ENCODE measurements at places on chromosomes 13 and 19. TPM values are rescaled to one million over a fixed set of nuclear protein-coding genes. Genes with fewer than 3 reads are reported as not detected.

The HSD11B1L gene
- polyA plus RNA-seq = 5.6 TPM

- no peak for DNase-seq
These were observed 591 bp downstream of the DEDD2 start for GRCh38 chr19:42216653-42217519.

DNA sequence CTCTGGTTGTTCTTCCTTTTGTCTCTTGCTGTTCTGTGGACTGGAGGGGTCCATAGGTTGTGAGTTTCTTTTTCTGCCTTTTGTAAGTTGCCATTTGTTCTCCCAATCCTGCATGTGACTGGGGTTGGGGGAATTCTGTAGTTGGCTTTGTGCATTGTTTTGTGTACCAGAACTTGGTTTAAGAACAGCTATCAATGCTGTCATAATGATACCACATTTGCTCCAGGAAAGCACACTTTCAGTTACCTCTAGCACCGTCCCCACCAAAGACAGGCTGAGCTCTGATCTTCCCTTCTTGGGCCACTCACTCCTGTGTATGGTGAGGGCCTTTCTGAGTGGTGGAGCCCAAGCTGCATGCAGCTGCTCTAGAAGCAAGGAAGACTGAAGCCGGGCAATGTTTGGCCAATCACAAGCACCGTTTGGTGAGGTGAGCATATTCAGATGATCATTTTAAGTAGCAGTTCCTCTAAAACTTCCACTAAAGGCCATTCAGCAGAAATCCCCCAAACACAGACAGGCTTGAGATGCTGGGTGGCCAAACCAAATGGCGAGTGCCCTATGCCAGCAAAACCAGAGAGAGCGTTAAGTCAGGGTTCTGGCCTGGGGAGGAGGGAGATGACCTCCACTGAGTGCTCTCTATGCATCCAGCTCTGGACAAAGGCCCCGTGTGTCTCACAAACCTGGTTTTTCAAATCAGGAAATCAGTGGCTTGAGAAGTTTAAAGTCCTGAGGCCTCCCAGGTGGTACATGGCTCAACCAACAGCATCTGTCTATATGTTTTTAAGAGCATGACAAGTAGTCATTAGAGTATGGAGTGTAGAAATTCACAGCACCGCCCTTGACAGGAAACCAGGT is 120.7 kb upstream of the SPATA13 start:
- DNase-seq = no peak

GRCh38 chr13:27194895-27195764 is 23.5 kb upstream of the USP12 start:
- peak; percentile 63 for DNase-seq

- DNase-seq = no peak
These were observed 11.7 kb upstream of the KL start for GRCh38 chr13:33004511-33004910.

GRCh38 chr19:19053508-19054314 is 10.1 kb upstream of the SLC25A42 start:
- no peak for DNase-seq

GRCh38 chr19:8696993-8697392 is 1.6 kb downstream of the ACTL9 start:
- DNase-seq = no peak

GRCh38 chr13:110696776-110697175 is 9.1 kb downstream of the CARS2 start:
- no peak for DNase-seq

- no peak for DNase-seq
These were observed 416.2 kb downstream of the DIAPH3 start for GRCh38 chr13:59747529-59747928.

The RPL18 gene
- 1,260 TPM for polyA plus RNA-seq

The ZNF304 gene
- 5.4 TPM for polyA plus RNA-seq

DNA sequence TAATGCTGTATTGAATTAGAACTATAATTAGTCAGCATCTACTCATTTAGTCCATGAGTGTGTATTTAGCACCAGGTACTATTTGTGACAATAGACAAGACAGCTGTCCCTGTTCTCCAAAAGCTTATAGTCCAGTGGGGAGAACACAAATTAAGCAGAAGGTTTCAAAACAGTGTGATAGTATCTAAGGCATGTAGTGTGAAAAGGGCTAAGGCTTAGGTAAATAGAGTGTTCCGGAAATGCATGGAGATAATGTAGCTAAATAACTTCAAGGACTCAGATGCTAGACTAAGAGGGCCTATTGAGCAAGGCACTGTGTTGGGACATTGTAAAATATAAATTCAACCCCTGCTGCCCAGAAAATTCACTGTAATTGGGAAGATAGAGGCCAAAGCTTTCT is 144.1 kb upstream of the MIR17HG start:
- no peak for DNase-seq
